ENCODE measurements at places on chromosomes 1 and 21. TPM values are rescaled to one million over a fixed set of nuclear protein-coding genes. Genes with fewer than 3 reads are reported as not detected.

The EDARADD gene
- not detected for total RNA-seq

The CCSAP gene
- total RNA-seq: 7.4 TPM

The MRPS21 gene
- 56.9 TPM for total RNA-seq

The SMPDL3B gene
- not detected for total RNA-seq

The EXO1 gene
- total RNA-seq: 1.3 TPM

The RBBP4 gene
- total RNA-seq: 193 TPM

The FOXD2 gene
- total RNA-seq: 0.05 TPM

The FAM131C gene
- not detected for total RNA-seq

The SLAMF9 gene
- not detected for total RNA-seq

The ATG4C gene
- total RNA-seq: 9.8 TPM

The RPAP2 gene
- total RNA-seq: 15.2 TPM

The DBT gene
- total RNA-seq: 8.7 TPM

The LRRC71 gene
- total RNA-seq: not detected

The WNT3A gene
- not detected for total RNA-seq

The CNIH3 gene
- 6.3 TPM for total RNA-seq

The LORICRIN gene
- total RNA-seq: not detected

The LCE2A gene
- not detected for total RNA-seq

The LRRC38 gene
- total RNA-seq: not detected

The FCAMR gene
- not detected for total RNA-seq

The CCDC18 gene
- total RNA-seq: 3.1 TPM

The PROK1 gene
- total RNA-seq: not detected

The GPR37L1 gene
- total RNA-seq: not detected

The DCDC2B gene
- not detected for total RNA-seq

The UBL4B gene
- total RNA-seq: not detected

The TGFB2 gene
- total RNA-seq: 18.4 TPM

The OR2L5 gene
- not detected for total RNA-seq

The GNG4 gene
- not detected for total RNA-seq

The ADGRB2 gene
- 20.2 TPM for total RNA-seq

The PRDM2 gene
- total RNA-seq: 18.6 TPM

The IFI6 gene
- 774 TPM for total RNA-seq

The CTSK gene
- total RNA-seq: 2.6 TPM

The CYYR1 gene
- total RNA-seq: 2.4 TPM

The KCNJ9 gene
- total RNA-seq: not detected

The INSRR gene
- total RNA-seq: 0.05 TPM

The SEMA6C gene
- 132 TPM for total RNA-seq

The EFNA1 gene
- 1.4 TPM for total RNA-seq

The KLF17 gene
- not detected for total RNA-seq

The NOS1AP gene
- total RNA-seq: 0.62 TPM

The FCRL2 gene
- not detected for total RNA-seq

The S100A16 gene
- 591 TPM for total RNA-seq

The B4GALT2 gene
- total RNA-seq: 84.4 TPM

The MTF1 gene
- total RNA-seq: 2.1 TPM

The IL19 gene
- total RNA-seq: not detected

The CLDN17 gene
- total RNA-seq: not detected

The TNFRSF1B gene
- total RNA-seq: 0.26 TPM

The F13B gene
- not detected for total RNA-seq

The KCNN3 gene
- 30.8 TPM for total RNA-seq

The LCK gene
- not detected for total RNA-seq

The SMCP gene
- not detected for total RNA-seq

The THEM5 gene
- not detected for total RNA-seq

The S1PR1 gene
- 2.5 TPM for total RNA-seq

The MIA3 gene
- total RNA-seq: 44.4 TPM

The LCE3B gene
- not detected for total RNA-seq

The SLC1A7 gene
- 0.21 TPM for total RNA-seq

The LRRC3 gene
- total RNA-seq: not detected

The CLCA4 gene
- total RNA-seq: not detected

The SYPL2 gene
- 14.7 TPM for total RNA-seq

The ANKRD35 gene
- 0.31 TPM for total RNA-seq

The OR10J1 gene
- not detected for total RNA-seq
